ENCODE measurements at places on chromosomes 2 and 18. TPM values are rescaled to one million over a fixed set of nuclear protein-coding genes. Genes with fewer than 3 reads are reported as not detected.
A peak's percentile ranks its signal among the peaks of the same experiment; 100 is the strongest.

GRCh38 chr2:174711206-174711605 lies 53.1 kb downstream of the CHRNA1 start:
- DNase-seq, result no peak

- no peak for DNase-seq
Measured at GRCh38 chr2:150140777-150141176, 346.7 kb downstream of the RND3 start.

DNA sequence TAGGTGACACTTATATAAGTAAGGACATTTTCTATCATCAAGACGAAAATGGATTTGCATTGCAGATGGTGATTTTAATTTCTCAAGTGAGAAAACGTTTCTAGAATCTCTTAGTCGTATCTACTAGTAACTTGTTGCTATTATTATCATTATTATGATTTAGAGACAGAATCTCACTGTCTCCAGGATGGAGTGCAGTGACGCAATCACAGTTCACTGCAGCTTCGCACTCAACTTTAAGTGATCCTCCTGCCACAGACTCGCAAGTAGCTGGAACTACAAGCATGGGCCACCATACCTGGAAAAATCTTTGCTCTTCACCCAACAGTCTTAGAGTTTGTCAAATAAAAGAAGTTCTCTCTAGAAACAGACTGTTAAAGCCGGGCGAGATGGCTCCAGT lies 37.6 kb upstream of the DDX18 start:
- DNase-seq, result no peak

DNA sequence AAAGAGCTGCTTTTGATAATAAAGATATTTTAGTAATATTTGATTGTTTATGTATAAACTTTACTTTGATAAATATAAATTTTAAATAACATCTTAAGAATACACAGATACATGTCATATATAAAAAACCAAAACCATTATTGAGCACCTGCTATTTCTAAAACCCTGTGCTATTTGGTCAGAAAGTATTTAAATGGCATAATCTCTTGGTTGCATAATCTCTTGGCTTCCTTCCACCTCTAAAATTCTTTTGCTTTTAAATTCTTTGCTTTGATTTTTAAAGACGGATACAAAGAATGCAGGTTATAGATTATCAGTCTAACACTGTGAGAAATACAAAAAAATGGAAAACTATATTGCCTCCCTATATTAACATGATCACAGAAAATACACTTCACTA lies 36.9 kb downstream of the ACMSD start:
- DNase-seq, result no peak

The ABCG8 gene
- total RNA-seq, result not detected

The ALPP gene
- 0.15 TPM for total RNA-seq

GRCh38 chr18:9380621-9381395 lies 46.2 kb downstream of the TWSG1 start:
- DNase-seq, result no peak

GRCh38 chr2:72887032-72887739 lies at the start of gene SPR:
Gene SPR (plus strand): TSS chr2:72887408. CDS start chr2:72887433, 25 bp downstream.
- DNase-seq, result peak; percentile 81

The LYG2 gene
- total RNA-seq, result not detected

DNA sequence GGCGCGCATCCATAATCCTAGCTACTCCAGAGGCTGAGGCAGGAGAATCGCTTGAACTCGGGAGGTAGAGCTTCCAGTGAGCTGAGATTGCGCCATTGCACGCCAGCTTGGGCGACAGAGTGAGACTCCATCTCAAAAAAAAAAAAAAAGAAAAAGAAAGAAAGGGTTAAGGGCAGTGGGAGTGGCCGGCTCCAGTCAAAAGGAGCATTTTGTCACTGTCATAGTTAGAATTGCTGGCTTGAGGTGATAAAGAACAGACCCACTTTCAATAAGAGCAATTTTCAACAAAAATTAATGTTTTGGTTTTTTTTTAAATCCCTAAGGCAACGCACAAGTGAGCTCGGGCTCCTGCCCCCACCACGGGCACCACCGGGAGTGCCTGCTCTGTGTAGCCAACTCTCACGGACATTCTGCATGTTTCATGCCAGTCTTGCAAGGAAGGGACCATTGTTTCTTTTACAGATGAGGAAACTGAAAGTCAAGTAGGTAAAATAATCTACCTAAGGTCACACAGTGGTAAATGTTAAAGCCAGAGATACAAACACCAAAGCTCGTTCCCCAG lies 8.5 kb downstream of the CIB4 start:
- DNase-seq, result no peak

The STK17B gene
- 10.5 TPM for total RNA-seq

DNA sequence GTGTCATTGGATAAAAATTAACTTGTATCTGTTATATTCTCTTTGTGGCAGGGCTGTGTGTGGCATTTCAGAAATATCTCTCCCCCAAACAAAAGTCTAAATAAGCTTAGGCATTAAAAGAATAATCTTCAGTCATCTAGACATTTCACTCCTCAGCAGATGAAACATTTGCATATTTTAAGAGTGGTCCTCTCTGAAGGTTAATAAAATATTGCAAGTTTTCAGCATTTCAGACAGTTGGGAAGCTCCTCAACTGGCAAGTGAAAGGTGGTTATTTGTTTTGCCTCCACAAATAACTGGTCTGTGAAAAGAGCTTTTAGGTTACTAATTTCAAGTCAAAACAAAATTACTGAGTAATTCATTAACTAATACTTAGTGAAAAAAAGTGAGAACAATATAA lies 462.6 kb downstream of the EPHA4 start:
- DNase-seq, result no peak

- no peak for DNase-seq
Measured at GRCh38 chr2:41691561-41691960, 356.3 kb upstream of the PKDCC start.

DNA sequence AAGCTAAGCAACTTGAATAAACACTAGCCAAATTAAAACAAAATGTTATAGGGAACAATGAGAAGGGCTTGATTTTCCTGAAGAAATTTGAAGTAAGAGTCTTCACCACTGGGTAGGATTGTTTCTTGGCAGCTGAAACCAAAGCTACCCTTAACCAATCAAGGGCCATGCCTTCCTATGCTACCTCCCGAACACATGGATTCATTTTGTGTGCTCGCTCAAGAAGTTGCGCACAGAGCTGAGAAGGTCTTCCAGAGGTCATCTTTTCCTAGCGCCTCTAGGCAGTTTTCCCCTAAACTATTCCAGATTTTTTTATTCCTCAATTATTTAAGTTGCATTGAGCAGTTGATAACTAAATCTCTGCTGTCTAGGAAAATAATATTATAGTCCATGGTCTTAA lies 264.6 kb downstream of the RBM43 start:
- no peak for DNase-seq

The ANO7 gene
- 6.9 TPM for total RNA-seq

DNA sequence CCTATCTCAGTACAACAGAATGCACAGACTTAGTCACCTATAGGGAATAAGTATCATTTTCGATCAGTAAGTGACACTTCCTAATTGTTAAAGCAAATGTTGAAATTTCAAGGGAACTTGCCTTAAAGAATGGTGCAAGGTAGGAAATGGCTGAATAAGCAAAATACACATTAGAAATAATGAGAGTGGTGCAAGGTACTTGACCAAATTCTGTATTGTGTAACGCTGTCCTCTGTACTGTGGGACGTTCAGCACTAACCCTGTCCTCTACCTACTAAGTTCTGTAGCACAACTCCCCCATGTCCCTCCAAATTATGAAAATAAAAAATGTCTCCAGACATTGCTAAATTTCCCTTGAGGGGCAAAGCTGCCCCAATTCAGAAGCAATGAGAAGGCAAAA lies 19.4 kb downstream of the MMADHC start:
- DNase-seq, result no peak

The SERPINB12 gene
- total RNA-seq, result not detected

- DNase-seq, result no peak
Measured at GRCh38 chr2:30631051-30631671, 176.1 kb downstream of the CAPN13 start.

- DNase-seq, result no peak
Measured at GRCh38 chr2:240451791-240452461, 16.5 kb downstream of the GPC1 start.

DNA sequence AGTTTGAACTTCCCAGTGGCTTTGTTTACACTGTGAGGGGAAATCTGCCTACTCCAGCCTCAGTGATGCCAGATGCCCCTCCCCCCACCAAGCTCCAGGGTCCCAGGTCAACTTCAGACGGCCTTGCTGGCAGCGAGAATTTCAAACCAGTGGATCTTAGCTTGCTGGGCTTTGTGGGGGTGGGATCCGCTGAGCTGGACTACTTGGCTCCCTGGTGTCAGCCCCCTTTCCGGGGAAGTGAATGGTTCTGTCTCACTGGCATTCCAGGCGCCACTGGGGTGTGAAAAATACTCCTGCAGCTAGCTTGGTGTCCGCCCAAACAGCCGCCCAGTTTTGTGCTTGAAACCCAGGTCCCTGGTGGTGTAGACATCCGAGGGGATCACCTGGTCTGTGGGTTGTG lies 70.0 kb upstream of the NEUROD1 start:
- DNase-seq, result peak; percentile 46

GRCh38 chr18:6382963-6383362 lies 31.7 kb downstream of the L3MBTL4 start:
- DNase-seq, result no peak

GRCh38 chr2:1591461-1591770 lies 152.9 kb downstream of the PXDN start:
- DNase-seq, result no peak

DNA sequence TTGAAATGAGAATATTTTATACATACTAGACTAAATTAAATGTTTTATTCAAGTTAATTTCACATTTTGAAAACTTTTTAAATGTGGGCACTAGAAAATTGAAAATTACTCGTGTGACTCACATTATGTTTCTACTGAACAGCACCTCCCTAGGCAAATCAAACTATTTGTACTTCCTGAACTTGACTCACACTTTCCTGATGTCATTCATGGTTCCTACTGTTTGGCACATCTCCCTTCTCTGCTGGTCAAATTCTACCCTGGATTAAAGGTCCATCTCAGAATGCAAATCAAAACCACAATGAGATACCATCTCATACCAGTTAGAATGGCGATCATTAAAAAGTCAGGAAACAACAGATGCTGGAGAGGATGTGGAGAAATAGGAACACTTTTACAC lies 16.7 kb downstream of the LHCGR start:
- no peak for DNase-seq

The MDH1B gene
- total RNA-seq, result 2.1 TPM

DNA sequence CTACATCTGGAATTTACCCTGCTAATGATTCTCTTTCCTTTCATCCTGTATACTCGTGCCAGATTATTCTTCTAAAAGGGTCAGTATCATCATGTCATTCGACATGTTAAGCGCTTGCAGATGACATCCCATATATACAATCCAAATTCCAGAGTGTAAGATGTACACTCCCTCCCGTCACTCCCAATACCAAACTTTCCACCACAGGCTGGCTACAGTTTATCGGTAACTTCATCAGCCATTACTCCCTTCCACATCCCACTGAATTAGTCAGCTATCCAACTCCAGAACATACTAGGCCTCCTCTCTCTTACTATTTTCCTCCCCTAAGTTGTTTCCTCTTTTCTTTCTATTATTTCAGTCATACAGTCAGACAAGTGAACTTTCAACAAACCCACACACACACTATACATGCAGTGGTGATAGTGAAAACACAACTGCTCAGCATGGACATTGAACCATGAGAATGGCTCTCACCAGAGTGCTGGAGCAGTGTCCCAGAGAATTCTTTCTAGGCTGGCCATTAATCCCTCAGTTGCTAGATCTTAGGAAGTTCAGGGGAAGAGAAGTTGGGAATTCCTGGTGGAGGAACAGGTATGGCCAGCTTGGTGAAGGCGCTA lies 10.6 kb upstream of the NMI start:
- no peak for DNase-seq

DNA sequence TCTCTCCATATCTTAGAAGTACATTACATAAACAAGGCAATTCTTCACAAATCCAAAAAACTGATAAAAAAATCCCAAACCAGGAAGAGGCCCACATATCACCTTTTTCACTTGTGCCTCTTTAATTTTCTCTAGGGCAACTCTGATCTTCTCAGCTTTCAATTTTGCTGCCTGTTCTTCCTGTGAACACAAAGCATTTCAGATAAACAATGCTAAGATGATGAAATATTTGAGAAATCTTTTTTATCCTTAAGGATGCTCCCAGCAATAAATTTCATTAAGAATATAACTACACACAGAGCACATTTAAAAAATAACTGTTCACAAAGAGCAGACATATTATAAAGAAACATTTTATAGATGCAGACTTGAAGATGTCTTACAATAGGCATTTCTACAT lies 73.4 kb downstream of the RAPH1 start:
- no peak for DNase-seq

- DNase-seq, result no peak
Measured at GRCh38 chr18:63290166-63290820, 29.3 kb downstream of the BCL2 start.

The AGAP1 gene
- 40.5 TPM for total RNA-seq

The PROKR1 gene
- 3.9 TPM for total RNA-seq

The ALK gene
- 0.09 TPM for total RNA-seq

GRCh38 chr2:58928973-58929372 lies 687.8 kb upstream of the FANCL start:
- DNase-seq, result no peak

- DNase-seq, result no peak
Measured at GRCh38 chr2:30926606-30927005, 119.4 kb upstream of the CAPN13 start.

Data from H1 (cell line).